ENCODE measurements at places on chromosomes 16 and 17.

GRCh38 chr17:61404913-61405685, 5.5 kb downstream of the TBX2 start:
- DNase-seq, result no peak

- DNase-seq, result no peak
Observed at GRCh38 chr17:28404812-28405570, 1.0 kb downstream of the SLC46A1 start.

DNA sequence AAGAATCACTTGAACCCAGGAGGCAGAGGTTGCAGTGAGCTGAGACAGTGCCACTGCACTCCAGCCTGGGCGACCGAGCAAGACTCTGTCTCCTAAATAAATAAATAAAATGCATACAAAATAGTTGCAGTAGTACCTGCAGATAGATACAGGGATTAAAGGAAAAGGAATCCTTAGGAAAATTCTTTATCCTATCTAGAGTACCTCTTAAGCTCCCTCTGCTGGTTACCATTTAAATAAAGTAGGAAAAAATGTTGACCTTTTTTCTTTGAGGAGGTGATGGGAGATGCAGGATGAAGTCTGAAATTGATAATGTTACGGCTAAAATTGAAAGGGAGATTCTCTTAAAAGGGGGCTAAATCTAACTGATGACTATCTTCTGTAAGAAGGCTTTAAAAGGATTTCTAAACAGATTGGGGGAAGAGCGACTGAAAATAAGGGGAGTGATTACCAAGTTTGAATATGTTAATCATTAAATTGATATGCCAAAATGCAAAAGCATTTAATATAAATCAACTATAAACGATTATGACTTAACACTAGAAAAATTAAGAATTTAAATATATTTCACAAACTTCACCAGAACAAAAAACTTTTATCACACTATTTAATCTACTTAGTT, 29.4 kb downstream of the C16orf87 start:
- peak; percentile 22 for DNase-seq

GRCh38 chr17:49576917-49577649, 1.4 kb downstream of the NXPH3 start:
- DNase-seq, result peak; percentile 43

DNA sequence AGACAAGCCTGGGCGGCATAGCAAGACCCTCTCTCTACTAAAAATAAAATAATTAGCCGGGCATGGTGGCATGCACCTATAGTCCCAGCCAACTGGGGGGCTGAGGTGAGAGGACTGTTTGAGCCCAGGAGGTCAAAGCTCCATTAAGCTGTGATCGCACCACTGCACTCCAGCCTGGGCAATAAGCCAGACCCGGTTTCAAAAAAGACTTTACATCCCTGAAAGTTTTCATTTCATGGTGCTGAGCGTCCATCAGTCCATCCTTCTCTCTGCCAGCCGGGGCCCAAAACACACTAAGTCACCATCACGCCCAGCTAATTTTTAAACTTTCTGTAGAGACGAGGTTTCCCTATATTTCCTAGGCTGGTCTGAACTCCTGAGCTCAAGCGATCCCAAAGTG, 10.6 kb downstream of the RAB40B start:
- no peak for DNase-seq
